ENCODE measurements at places on chromosomes 5 and 9.

GRCh38 chr5:1865948-1866347 is 16.8 kb downstream of the IRX4 start:
- DNase-seq: no peak

GRCh38 chr9:14838701-14839100 is 71.5 kb downstream of the FREM1 start:
- DNase-seq: no peak

- DNase-seq: no peak
Measured at GRCh38 chr5:96671441-96671840, 9.3 kb downstream of the CAST start.

- DNase-seq: no peak
Measured at GRCh38 chr9:34550681-34551270, 28.0 kb upstream of the ENHO start.

DNA sequence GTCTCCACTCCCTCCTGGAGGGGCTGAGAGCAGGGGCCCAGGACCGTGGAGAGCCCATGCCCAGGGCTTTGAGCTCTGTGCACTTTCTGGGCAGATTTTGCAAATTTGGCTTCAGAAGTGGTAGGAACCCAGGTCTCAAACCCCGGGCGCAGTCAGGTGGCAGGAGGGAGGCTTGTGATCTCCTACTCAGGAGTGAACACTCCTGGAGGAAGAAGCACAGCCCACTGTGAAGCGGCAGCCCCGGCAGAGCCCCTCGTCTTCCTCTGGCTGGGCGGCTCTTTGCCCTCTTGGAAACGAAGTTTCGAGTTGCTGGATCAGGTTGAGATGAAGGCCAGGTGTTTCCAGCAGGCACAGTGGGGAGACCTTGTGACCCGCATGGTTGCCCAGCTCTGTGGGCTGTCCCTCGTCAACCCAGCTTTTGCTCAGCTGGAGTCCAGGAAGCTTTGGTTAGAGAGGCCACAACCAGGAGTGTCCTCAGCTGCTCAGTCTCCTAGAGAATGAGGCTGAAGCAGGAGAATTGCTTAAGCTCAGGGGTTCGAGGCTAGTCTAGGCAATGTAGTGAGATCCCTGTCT is 48.5 kb downstream of the WNK2 start:
- no peak for DNase-seq

- DNase-seq: peak; percentile 37
Measured at GRCh38 chr5:112417931-112418658, 982 bp downstream of the EPB41L4A start.
